ENCODE measurements at places on chromosomes 1 and 21. TPM values are rescaled to one million over a fixed set of nuclear protein-coding genes. Genes with fewer than 3 reads are reported as not detected.

The FGGY gene
- 31.4 TPM for total RNA-seq

The HSPA6 gene
- 13.0 TPM for total RNA-seq

The DNAJB4 gene
- 29.0 TPM for total RNA-seq

The FAM72B gene
- total RNA-seq = 0.83 TPM

The MPL gene
- total RNA-seq = 0.65 TPM

The MR1 gene
- 61.4 TPM for total RNA-seq

The GUCA2B gene
- total RNA-seq = not detected

The AIM2 gene
- 2.4 TPM for total RNA-seq

The B4GALT2 gene
- total RNA-seq = 17.3 TPM

The HTR1D gene
- 1.1 TPM for total RNA-seq

The SLC44A5 gene
- total RNA-seq = 0.47 TPM

The TNFRSF25 gene
- 8.2 TPM for total RNA-seq

The PAX7 gene
- total RNA-seq = not detected

The TSPEAR gene
- total RNA-seq = 0.27 TPM

The IL20 gene
- total RNA-seq = not detected

The OR2L3 gene
- not detected for total RNA-seq

The CYP4A11 gene
- total RNA-seq = not detected

The TAS1R3 gene
- total RNA-seq = 0.65 TPM

The SLC45A3 gene
- total RNA-seq = 6.8 TPM

The CLCA1 gene
- total RNA-seq = not detected

The C1QTNF12 gene
- total RNA-seq = 1.2 TPM

The NR1I3 gene
- not detected for total RNA-seq

The GPR52 gene
- 2.6 TPM for total RNA-seq

The EPHB2 gene
- 5.0 TPM for total RNA-seq

The CLCNKB gene
- total RNA-seq = 0.18 TPM

The BCAR3 gene
- 24.9 TPM for total RNA-seq

The ANXA9 gene
- 0.68 TPM for total RNA-seq

The RGS1 gene
- total RNA-seq = 16.3 TPM

The PLA2G2F gene
- total RNA-seq = not detected

The DYNLT4 gene
- total RNA-seq = 5.2 TPM

The MYOM3 gene
- 0.15 TPM for total RNA-seq

The FAM151A gene
- not detected for total RNA-seq

The KCNJ9 gene
- total RNA-seq = not detected

The OVAAL gene
- total RNA-seq = not detected

The LCE3D gene
- total RNA-seq = not detected

The CTSS gene
- total RNA-seq = 824 TPM

The EBNA1BP2 gene
- total RNA-seq = 29.3 TPM

The RAB3B gene
- total RNA-seq = 0.06 TPM

The SPRR2G gene
- total RNA-seq = not detected

Data from lower lobe of right lung (tissue), 2 donors.